ENCODE measurements at places on chromosomes 7 and 10. TPM values are rescaled to one million over a fixed set of nuclear protein-coding genes. Genes with fewer than 3 reads are reported as not detected.

The WEE2 gene
- total RNA-seq, result 0.09 TPM

The CNPY4 gene
- 50.2 TPM for total RNA-seq

The FBXL13 gene
- total RNA-seq, result 0.71 TPM

The C10orf95 gene
- not detected for total RNA-seq

The MARCHF5 gene
- 7.8 TPM for total RNA-seq

The IPMK gene
- 2.7 TPM for total RNA-seq

The FXYD4 gene
- total RNA-seq, result 0.44 TPM

The FHIP2A gene
- total RNA-seq, result 14.1 TPM

The ZNF438 gene
- total RNA-seq, result 14.5 TPM

The PBLD gene
- 3.9 TPM for total RNA-seq

The PPP1R3C gene
- 166 TPM for total RNA-seq

The CDH23 gene
- total RNA-seq, result 4.2 TPM

The CUZD1 gene
- total RNA-seq, result 1.0 TPM

The SPDYE2 gene
- total RNA-seq, result 0.04 TPM

The FEZF1 gene
- not detected for total RNA-seq

The C10orf67 gene
- total RNA-seq, result 0.04 TPM

The GGCT gene
- total RNA-seq, result 37.8 TPM

The CUBN gene
- 2.0 TPM for total RNA-seq

The SPDYE5 gene
- total RNA-seq, result 0.04 TPM

The OR2A12 gene
- not detected for total RNA-seq

The NUTM2B gene
- total RNA-seq, result 0.75 TPM

The NACAD gene
- total RNA-seq, result 2.3 TPM

The BICC1 gene
- total RNA-seq, result 23.8 TPM

The GSAP gene
- 4.3 TPM for total RNA-seq

The PROSER2 gene
- 3.4 TPM for total RNA-seq

The COL13A1 gene
- 12.5 TPM for total RNA-seq

The PAPOLB gene
- total RNA-seq, result 0.22 TPM

The SFMBT2 gene
- 7.7 TPM for total RNA-seq

The NOC3L gene
- 20.6 TPM for total RNA-seq

The CDC14C gene
- 0.04 TPM for total RNA-seq

The IL15RA gene
- 1.5 TPM for total RNA-seq

The LRIT1 gene
- total RNA-seq, result not detected

The GPNMB gene
- total RNA-seq, result 98.1 TPM

The ZNF398 gene
- 8.2 TPM for total RNA-seq

The CCZ1 gene
- 36.0 TPM for total RNA-seq

The NFE2L3 gene
- total RNA-seq, result 0.44 TPM

The SLC18A2 gene
- 0.35 TPM for total RNA-seq

The IL2RA gene
- total RNA-seq, result not detected

The TMEM273 gene
- total RNA-seq, result 9.5 TPM

Measured in muscle of leg (tissue), 16 donors.